ENCODE measurements at places on chromosomes 12 and 14.

DNA sequence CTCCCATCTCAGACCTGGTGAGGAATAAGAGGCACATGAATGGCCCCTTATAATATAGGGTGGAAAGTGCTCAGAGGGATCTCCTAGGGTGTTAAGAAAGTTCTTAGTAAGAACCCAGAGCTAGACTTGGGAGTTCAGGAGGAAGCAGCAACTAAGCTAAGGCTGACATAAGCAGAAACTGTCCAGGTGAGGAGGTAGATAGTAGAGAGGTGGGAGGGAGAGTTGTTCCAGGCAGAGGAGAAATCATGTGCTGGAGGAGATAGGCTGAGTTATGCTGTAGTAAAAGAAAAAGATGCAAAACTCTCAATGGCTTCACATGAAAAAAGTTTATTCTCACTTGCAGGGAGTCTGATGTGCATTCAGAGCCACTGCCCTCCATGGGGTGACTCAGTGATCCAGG is 50.7 kb downstream of the FOS start:
- DNase-seq: no peak

DNA sequence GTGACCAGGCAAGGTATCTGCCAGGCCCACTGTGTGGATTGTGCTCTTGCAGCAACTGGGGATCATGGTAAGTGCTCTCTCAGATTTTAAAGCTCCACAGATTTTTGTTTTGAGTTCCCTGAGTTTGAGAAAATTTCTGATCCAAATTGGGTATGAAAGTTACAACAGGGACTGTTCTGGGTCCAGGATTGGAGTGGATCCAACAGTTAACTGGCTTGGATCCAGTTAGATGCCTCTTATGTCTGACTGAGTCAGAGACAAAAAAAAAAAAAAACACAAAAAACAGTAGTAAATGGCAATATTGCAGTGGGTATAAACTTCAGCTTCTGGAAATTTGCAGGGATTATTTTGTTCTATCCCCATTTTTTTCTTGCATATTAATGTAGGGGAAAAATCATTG is 598.8 kb downstream of the C12orf50 start:
- DNase-seq: no peak

DNA sequence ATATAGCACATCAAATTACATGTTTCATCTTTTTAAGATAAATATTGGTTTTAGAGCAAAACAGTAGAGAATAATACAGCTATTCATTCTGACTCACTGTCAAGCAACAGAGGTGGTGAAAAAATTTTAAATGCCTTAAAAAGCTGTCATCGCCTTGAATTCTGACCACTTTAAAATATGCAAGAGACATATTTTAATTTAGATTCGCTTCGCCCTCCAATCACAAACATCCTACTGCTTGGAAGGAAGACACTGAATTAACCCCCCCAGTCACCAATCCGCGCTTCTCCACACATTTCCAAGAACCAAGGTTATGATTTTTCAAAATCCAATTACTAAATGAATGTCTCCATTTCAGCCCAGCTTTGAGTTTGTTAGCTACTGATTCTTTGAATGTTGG is 112.4 kb downstream of the TMEM132D start:
- DNase-seq: no peak

DNA sequence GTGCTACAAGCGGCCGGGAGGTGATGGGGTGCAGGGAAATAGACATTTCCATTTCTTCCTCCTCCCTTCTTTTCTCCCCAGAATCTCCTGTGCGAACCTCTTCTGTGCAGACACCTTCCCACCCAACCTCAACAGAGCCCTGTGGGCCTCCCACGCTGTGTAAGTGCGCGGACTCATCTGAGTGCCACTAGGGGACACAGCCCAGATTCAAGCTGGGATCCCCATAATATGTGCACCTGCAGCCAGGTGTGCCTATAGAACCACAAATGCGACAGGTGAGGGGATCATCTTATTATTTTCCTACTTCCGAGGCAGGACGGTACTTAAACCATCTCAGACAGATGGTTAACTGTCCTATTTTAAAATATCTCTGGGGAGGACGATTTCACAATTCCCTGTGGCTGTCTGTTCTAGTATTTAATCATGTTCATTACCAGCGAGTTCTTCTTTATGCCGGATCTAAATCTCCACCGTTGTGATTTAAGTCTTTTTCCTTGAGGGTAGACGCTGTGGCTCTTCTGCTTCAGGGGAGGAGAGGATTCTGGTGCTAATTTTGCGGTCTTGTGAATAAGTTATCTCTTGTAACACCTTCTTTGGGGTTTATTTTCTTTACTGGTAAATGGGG is 17.2 kb upstream of the CACNA1C start:
- DNase-seq: no peak

DNA sequence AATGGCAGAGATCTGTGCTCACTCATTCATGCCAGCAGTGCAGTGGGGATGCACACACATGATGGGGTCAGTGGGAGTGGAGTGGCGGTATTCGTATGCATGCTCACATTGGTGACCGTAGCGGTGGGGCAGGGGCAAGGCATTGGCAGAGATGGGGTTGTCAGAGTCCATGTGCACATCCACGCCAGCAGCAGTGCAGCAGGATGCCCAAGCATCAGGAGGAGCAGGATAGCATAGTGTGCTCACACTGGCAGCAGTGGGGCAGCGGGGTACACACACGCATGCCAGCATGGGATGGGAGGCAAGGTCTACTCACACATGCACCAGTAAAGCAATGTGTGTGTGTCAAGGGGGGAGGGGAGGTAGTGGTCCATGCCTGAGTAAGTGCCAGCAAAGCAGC is 89.4 kb upstream of the GARIN6 start:
- DNase-seq: no peak

DNA sequence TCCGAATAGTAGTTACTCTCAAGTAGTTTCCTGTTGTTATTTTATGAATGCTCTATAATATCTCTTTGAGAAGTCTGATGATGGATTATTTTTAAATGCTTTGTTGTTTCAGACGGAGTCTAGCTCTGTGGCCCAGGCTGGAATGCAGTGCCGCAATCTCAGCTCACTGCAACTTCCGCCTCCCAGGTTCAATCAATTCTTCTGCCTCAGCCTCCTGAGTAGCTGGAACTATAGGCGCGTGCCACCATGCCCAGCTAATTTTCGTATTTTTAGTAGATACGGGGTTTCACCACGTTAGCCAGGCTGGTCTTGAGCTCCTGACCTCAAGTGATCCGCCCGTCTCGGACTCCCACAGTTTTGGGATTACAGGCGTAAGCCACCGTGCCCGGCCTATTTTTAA is 1.4 kb upstream of the OS9 start:
- DNase-seq: no peak

DNA sequence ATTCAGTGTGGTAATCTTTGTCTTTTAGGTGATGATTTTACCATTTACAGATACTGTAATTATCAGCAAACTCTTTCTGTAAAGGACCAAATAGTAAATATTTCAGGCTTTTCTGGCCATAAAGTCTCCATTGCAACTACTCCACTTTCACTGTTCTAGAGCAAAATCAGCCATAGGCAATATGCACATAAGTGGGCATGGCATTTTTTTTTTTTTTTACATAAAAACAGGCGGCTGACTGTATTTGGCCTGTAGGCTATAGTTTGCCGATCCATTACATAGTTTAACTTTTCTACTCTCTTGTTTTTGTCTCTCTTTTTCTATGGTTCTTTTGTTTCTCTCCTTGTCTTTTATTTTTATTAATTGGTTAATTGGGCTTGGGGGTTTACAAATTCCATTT is 39.4 kb downstream of the RPH3A start:
- DNase-seq: no peak

- DNase-seq: no peak
Measured at GRCh38 chr12:97347956-97348355, 114.6 kb upstream of the RMST start.

Measured in amygdala (tissue), 56 donors.